ENCODE measurements at places on chromosomes 1 and 21.

DNA sequence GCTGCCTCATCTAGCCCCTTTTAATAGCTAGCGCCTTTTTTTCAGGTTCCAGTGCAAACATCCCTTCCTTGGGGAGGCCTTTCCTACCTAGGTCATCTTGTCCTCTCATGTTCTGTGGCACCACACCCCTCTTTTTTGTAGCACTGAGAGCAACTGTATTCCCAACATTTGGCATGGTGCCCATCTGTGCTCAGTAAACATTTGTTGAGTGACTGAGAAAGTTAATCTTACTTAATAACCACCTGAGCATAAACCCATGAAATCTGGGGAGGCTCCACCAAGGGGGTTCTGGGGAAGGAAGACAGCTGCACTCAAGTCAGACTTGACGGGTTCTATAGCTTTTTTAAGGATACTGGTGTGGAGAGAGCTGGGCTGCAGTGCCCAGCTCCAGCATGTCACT lies 90.0 kb downstream of the NOS1AP start:
- peak; percentile 75 for DNase-seq

DNA sequence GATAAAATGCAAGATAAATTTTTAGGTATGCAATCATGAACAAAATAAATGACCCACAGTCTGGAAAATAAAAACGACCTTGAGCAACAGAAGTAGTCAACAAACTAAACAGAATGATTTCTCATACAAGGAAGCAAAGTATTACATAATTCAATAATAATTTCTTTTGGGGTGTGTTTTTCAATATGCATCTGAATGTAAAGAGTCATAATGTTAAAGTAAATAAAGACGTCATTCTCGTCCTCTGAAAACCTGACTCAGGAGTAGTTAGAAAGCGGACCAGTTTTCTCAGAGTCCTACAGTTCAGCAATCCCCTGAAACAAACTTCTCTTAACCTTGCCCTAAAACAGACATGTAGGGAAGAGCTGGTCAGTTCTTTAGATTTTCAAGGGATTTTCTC lies 18.6 kb downstream of the CDC42BPA start:
- DNase-seq, result no peak

GRCh38 chr1:156845055-156845952 lies 13.6 kb downstream of the INSRR start:
- DNase-seq, result no peak

DNA sequence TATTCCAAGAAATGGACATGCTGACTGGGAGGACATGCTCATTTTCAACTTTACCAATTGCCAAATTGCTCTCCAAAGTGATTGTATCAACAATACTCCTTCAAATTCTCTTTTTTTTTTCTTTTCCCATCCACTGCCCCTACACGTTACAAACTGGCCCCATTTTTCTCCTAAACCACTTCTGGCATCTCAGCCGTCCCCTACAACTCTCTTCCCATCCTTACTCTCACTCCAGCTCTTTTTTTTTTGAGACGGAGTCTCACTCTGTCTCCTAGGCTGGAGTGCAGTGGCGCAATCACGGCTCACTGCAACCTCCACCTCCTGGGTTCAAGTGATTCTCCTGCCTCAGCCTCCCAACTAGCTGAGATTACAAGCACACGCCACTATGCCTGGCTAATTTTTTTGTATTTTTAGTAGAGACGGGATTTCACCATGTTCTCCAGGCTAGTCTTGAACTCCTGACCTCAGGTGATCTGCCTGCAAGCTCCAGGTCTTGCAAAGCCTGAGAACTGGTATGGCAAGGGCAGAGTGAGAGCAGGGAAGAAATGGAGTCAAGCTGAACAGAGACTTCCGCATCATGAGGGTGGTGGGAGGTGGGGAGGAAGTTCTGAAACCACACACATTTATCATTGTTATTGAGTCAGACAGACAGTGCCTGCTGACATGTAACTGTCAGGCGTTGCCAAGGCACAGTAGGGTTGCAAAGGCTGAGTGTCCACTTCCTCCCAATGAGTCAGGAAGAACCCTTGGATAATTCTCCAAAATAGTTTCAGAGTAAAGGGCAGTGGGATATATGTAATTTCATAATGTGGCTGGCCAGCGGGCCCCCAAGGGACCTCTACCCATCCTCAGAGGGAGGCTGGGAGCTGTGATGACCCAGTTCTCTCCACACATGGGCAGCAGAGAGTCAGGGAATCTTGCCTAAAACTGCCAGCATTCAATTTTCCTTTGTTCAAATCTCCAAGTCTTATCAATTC lies 17.4 kb downstream of the CELA3A start:
- DNase-seq, result no peak

GRCh38 chr1:33931111-33931475 lies 67.2 kb downstream of the HMGB4 start:
- DNase-seq, result no peak

DNA sequence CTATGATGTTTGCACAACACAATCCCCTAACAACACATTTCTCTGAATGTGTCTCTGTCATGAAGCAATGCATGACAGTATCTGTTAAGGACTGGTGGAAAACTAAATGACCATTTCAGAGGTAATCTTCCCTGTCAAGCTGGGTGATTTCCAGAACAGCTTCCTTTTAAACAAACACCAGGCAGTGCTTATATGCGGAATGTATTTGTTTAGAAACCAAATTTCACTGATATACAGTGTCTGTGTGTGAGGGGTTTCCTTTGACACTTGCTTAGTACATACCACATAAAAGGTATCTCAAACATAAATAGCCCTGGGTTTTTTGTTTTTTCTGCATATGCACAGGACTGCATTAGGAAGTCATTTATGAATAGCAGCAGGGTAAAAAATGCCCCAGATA lies 95.6 kb downstream of the TGFBR3 start:
- DNase-seq, result no peak

DNA sequence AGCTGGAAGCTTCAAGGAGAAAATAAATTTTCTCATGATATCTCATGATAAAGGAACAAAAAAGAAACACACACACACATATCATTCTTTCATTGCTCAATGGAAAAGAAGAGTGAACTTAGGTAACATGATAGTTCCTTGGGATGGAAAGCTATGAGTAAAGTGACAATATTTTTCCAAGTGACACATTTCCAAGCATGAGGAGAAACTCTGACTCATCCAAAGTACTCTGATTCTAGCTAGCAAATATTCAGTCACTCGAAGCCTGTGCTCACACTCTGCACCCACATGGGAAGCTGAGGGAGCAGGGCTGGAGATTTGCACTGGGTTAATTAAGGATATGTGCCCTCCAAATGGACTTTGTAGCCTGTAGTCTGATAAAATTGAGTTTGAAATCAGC lies 222.4 kb downstream of the LRRC40 start:
- DNase-seq, result no peak

DNA sequence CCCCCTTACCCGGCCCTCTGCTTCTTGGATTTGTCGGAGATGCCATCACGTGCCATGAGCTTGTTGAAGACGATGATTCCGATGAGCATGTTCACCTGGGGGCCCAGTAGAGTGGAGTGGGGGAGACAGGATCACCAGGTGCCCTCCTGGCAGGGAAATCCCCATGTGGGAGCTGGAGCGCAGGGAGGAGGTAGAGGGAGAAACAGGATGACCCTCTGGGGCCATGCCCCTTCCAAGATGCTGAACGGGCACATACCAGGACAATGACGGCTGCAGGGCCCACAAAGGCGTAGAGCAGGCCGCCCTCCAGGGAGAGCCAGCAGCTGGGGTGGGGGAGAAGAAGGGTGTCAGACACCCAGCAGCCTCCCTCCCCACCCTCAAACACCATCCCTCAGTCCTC lies 28.6 kb downstream of the ADGRB2 start:
- DNase-seq, result no peak

- no peak for DNase-seq
These were observed 572 bp downstream of the LPGAT1 start for GRCh38 chr1:211830055-211830327.

- peak; percentile 80 for DNase-seq
These were observed 12.4 kb downstream of the ARPC5 start for GRCh38 chr1:183622884-183623785.

- DNase-seq, result no peak
These were observed 203.4 kb downstream of the HS2ST1 start for GRCh38 chr1:87117761-87118368.

DNA sequence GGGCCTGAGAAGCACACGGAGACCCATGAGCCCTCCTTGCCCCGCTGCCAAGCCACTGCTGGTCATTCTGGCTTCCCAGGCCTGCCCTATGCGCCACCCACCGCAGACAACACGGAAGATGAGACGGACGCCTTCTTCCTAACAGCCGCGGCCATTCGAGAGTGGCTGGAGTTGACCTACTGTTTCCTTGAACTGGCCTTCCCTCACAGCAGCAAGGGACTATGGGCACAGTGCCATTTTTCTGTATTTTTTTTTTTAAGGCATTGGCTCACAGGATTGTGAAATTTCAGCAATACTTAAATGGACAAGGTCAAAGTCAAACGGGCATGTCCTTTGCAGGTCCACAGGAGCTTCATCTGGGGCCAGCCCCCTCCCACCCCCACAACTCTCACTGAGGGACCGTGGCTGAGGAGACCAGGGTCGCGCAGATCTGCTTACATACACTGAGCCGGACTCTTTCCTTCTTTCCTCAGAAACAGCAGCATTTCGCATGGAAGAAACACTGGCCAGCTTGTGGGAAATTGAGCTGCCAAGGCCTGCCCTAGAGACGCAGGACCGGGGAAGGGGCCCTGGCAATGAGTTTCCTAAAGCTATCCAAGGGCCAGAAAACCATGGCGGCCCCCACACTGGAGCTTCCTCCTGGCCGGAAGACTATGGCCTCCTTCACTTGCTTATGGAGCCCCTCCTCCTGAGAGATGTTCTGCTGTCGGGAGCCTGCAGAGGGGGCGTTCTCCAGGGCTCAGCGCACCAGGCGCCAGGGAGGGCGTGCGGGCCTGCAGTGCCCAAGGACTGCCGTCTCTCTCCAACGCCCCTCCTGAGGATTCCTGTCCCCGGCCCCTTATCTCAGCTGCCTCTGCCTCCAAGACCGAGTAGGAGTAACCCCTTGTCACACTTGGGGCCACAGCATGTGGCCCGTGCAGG lies 98.9 kb downstream of the PGBD5 start:
- DNase-seq, result no peak

DNA sequence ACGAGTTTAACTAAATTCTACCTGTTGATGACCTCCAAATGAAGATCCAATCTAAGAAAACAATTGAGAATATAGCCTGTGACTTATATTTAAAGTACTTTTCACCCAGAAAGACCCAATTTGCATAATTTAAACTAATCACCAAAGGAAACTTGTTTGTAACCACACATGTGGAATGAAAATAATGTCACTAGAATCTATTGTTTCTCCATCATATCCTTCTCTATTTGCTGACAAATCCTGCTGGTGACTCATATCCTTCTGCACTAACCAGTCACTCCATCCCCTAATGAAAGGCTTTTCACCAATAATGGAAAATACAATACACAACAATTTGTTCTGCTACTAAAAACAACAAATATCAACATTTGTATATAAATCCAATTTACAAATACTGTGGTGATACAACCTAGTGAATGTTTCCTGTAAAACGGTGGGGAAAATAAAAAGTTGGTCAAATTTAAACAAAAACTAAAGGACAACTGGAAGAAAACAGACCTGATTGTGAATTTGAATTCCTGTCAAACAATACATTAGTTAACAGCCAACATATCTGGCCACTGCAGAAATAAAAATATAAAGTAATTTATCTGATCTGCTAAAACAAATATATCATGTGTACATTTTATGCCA lies 6.5 kb downstream of the PTP4A2 start:
- no peak for DNase-seq

DNA sequence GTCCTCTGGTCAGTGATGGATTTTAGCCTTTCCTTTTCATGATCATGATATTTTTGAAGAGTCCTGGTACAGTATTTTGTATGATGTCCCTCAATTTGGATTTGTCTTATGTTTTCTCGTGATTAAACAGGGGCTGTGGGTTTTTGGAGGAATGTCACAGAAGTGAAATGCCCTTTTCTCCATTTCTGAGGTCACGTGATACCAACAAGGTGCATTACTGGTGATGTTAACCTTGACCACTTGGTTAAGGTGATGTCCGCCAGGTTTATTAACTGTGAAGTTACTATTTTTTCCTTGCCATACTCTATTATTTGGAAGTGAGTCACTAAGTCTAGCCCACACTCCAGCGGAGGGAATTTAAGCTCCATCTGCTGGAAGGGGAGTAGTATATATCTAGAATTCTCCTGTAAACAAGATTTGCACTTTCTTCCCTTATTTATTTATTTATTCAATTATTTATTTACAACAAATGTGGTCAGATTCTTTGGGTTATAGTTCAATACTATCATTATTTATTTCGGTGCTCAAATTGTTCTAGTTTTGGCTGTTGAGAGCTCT lies 123.4 kb downstream of the HIVEP3 start:
- no peak for DNase-seq
